Dermis microvascular lymphatic vessel endothelial cell (primary cell): ENCODE measurements at places on chromosomes 3 and 15.

- DNase-seq = no peak
These were observed 340.2 kb upstream of the ADAMTS9 start for GRCh38 chr3:65028024-65028423.

GRCh38 chr15:91927585-91927984 lies 74.1 kb downstream of the SLCO3A1 start:
- no peak for DNase-seq

GRCh38 chr3:63349583-63350573 lies 71.8 kb downstream of the SYNPR start:
- peak; percentile 32 for DNase-seq

- no peak for DNase-seq
These were observed 219.9 kb downstream of the GAP43 start for GRCh38 chr3:115843206-115843605.

- no peak for DNase-seq
These were observed 212.3 kb downstream of the FGF12 start for GRCh38 chr3:192514754-192515663.

DNA sequence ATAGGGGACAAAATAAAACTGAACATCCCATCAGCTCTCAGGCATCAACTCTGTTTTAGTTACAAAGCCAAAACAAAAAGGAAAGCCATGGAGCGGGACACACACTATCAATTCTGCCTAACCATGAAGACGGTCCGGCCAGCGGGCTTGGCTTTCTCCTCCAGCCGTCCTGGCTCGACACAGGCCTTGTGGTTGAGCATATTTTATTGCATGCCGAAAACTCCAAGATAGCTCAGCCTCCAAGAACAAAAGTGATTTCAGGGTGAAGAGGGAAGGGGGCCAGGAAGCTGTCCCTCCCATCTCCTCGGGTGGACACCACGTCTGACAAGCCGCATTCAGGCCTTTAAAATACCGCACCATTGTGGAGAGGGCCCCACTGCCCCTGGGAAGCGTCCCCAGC lies 31.2 kb downstream of the WNT5A start:
- no peak for DNase-seq

GRCh38 chr15:39125904-39126303 lies 455.0 kb upstream of the THBS1 start:
- peak; percentile 57 for DNase-seq
